Activated CD4-positive, alpha-beta T cell treated with anti-CD3 and anti-CD28 coated beads for 36 hours (primary cell): ENCODE measurements at places on chromosomes 6 and 20. TPM values are rescaled to one million over a fixed set of nuclear protein-coding genes. Genes with fewer than 3 reads are reported as not detected.

GRCh38 chr20:50577175-50578018 is 67.2 kb downstream of the PTPN1 start:
- DNase-seq: no peak
- peaks cover 75% of the 10 kb centered on the region for H3K36me3 ChIP-seq
- H3K4me1 ChIP-seq: peaks cover 31% of the 10 kb centered on the region
- no peaks in the 10 kb centered on the region for H3K27me3 ChIP-seq
- no peak overlapping the region for H3K4me3 ChIP-seq
- peak overlapping the region; percentile 49 for H3K27ac ChIP-seq

DNA sequence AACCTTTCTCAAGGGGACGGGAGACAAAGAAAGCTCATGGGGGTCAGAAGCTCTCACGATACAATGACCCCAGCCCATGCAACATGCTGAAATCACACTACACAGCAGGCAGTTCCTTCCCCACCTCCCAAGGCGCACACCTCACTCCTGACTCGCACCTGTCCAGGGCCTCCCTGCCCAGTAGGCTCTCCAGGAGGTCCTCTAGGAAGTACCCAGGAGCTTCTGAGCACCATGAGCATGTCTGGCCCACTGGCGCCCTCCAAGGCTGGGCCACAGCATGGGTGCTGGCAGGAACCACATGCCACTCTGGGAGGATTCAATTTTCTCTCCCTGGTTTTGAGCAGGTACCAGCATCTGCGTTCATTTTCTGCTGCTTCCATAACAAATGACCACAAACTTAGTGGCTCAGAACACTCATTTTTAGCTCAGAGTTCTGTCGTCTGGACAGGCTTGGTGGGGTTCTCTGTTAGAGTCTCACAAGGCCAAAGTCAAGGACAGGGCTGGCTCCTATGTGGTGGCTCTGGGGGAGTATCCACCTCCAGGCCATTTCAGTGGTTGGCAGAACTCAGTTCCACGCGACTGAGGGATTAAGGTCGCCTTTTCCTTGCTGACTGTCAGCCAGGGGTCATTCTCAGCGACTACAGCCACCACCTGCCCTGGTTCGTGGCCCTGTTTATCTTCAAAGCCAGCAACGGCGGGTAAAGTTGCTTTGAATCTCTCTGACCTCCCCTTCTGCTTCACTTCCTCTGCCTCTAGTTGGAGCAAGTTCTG is 32.7 kb downstream of the ACSS1 start:
- H3K4me1 ChIP-seq: peaks cover 4% of the 10 kb centered on the region
- H3K36me3 ChIP-seq: peaks cover 3% of the 10 kb centered on the region
- DNase-seq: no peak
- H3K4me3 ChIP-seq: no peak overlapping the region
- H3K27me3 ChIP-seq: no peaks in the 10 kb centered on the region

DNA sequence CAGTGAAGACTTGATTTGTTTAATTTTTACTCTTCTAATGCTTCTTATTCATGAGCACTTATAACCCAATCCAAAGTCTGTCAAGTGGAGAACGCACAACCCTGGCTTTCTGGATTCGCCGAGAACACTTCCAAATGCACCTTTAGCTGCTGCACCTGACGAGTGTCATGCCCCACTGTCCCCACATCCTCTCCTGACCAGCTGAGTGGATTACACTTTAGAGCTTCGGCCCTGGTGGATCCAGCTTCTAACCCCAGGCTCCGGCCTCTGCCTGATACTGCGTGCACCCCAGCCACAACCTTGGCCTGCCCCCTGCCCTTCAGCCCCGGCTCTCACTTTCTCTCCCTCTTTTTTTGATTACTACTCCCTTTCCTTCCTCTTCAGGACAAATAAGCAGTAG is 258.8 kb downstream of the TMEM242 start:
- DNase-seq: no peak
- no peaks in the 10 kb centered on the region for H3K27me3 ChIP-seq
- peaks cover 3% of the 10 kb centered on the region for H3K36me3 ChIP-seq
- no peak overlapping the region for H3K4me3 ChIP-seq
- H3K4me1 ChIP-seq: peaks cover 59% of the 10 kb centered on the region

DNA sequence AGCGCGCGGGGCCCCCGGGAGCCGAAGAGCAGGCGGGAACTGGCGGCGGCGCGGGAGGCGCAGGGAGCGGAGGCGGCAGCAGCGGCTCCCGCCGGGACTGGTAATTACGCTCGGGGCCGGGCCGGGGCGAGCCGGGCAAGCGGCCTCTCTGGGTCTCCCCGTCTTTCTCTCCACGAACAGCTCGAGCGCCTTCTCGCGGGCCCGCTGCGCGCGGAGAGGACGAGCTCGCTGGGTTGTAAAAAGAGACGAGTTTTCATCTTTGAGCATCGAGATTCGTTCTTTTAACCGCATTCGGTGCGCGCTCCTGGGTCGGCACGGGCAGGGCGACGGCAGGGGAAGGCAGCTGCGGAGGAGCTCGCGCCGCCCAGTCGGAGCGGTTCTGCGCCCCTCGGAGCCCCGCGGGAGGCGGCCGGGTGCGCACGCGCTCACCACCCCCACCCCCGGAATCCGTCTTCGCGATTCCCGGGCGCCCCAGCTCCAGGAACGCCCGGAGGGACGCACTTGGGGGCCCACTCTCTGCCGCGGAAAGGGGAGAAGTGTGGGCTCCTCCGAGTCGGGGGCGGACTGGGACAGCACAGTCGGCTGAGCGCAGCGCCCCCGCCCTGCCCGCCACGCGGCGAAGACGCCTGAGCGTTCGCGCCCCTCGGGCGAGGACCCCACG is 38.0 kb downstream of the YTHDF1 start:
- H3K4me1 ChIP-seq: peaks cover 12% of the 10 kb centered on the region
- peaks cover 31% of the 10 kb centered on the region for H3K27me3 ChIP-seq
- no peak overlapping the region for H3K4me3 ChIP-seq
- H3K27ac ChIP-seq: no peak overlapping the region
- peak; percentile 26 for DNase-seq

DNA sequence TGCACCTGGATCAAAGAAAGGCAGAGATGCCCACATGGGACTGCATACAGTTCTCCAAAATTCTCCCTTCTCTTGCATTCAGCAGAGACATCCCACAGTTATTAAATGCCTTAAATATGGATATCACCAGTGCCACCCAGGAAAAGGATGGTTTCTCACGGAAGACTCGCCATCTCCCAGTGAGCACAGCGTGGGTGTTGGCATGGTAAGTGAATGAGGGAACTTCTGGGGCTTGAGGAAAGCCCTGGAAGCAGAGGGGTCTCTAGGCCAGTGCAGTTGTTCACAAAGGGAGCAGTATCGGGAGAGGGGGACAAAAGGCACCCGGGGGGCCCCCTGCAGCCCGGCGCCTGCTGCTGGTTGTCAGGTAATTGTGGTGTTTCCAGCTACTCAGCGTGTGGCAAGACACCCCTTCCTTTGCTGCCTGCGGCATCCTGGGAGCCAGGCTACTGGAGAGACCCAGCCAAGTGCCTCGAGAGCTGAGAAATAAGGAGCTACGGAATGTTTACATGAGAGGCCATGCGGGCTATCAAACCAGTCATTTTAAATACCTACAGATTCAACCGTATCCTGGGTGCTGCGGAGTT is 125.4 kb downstream of the PXDC1 start:
- peaks cover 22% of the 10 kb centered on the region for H3K27me3 ChIP-seq
- no peak overlapping the region for H3K4me3 ChIP-seq
- peaks cover 9% of the 10 kb centered on the region for H3K4me1 ChIP-seq
- no peak for DNase-seq
- no peak overlapping the region for H3K27ac ChIP-seq

- no peak overlapping the region for H3K27ac ChIP-seq
- peaks cover 3% of the 10 kb centered on the region for H3K27me3 ChIP-seq
- no peaks in the 10 kb centered on the region for H3K36me3 ChIP-seq
- no peak overlapping the region for H3K4me3 ChIP-seq
- H3K4me1 ChIP-seq: peaks cover 4% of the 10 kb centered on the region
Measured at GRCh38 chr20:59084041-59084850, 41.7 kb upstream of the PRELID3B start.

GRCh38 chr20:10739566-10739965 is 65.8 kb upstream of the JAG1 start:
- H3K4me3 ChIP-seq: no peak overlapping the region
- H3K27ac ChIP-seq: no peak overlapping the region
- DNase-seq: no peak
- H3K4me1 ChIP-seq: no peaks in the 10 kb centered on the region

GRCh38 chr6:30163090-30163917 is at the start of gene TRIM15:
TRIM15 (plus strand) TSS chr6:30163546; CDS start chr6:30163685, 139 bp downstream.
- peaks cover 33% of the 10 kb centered on the region for H3K4me1 ChIP-seq
- peaks cover 11% of the 10 kb centered on the region for H3K27me3 ChIP-seq
- DNase-seq: peak; percentile 80
- peak within 1 kb of the TSS; percentile 52 for H3K27ac ChIP-seq

DNA sequence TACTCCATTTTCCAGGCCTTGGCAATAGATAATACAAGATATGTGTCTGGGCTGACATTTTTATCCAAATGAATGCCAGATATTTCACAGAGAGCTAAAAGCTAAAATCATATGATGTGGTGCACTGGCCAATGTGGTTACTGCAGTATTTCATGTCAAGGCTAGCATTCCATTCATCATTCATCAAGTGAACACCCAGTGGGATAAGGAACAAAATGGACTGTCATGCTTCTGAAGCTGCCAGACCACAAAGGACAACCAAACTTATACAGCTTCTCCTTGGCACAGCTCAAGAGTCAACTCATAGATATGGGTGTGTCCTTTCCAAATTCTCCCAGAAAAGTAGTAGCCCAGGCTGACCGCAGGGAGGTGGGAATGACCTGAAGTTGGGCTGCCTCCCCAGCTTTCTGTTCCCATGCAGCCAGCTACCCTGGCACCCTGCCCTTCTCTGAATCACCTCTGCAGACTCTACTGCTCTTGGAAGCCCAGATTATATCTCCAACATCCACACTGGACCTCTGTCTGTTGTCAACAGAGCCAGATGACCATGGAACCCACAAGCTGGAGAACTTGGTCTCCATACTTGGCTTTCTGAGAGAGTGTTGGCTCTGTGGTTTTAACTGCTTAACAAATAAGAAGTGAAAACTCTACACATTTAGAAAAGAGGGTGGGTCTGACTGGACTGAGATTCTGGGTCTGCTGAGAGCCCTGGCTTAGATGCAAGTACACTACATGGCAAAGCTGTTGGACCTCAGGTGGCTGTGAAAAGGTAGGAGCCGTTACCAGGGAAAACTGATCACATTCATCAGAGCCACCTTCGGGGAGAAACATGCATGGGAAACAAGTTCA is 122.8 kb downstream of the ALDH8A1 start:
- H3K27ac ChIP-seq: no peak overlapping the region
- no peaks in the 10 kb centered on the region for H3K36me3 ChIP-seq
- H3K4me3 ChIP-seq: no peak overlapping the region
- H3K4me1 ChIP-seq: peaks cover 4% of the 10 kb centered on the region
- peaks cover 2% of the 10 kb centered on the region for H3K27me3 ChIP-seq

DNA sequence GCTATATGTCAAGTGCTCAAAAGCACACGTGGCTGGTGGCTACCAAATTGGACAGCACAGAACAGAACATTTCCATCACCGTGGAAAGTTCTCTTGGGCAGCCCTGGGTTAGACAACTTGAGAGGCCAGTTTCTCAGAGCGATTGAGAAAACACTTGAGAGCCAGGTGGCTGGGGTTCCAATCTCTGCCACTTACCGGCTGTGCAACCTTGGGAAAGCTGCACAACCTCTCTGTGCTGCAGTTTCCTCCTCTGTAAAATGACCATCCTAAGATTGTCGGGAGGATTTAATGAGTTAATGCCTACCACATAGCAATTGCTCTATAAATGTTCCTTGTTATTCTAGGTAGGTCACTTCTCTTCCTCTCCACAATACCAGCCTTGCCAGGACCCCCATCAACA is 25.1 kb upstream of the NFATC2 start:
- peaks cover 10% of the 10 kb centered on the region for H3K4me1 ChIP-seq
- no peak overlapping the region for H3K4me3 ChIP-seq
- no peak overlapping the region for H3K27ac ChIP-seq
- peaks cover 26% of the 10 kb centered on the region for H3K27me3 ChIP-seq

GRCh38 chr6:150297327-150298029 is 71.3 kb upstream of the IYD start:
- H3K27ac ChIP-seq: no peak overlapping the region
- peak; percentile 17 for DNase-seq
- H3K4me3 ChIP-seq: no peak overlapping the region
- H3K4me1 ChIP-seq: peaks cover 10% of the 10 kb centered on the region
- H3K36me3 ChIP-seq: no peaks in the 10 kb centered on the region

- no peak for DNase-seq
- H3K4me1 ChIP-seq: peaks cover 15% of the 10 kb centered on the region
- no peak overlapping the region for H3K4me3 ChIP-seq
Measured at GRCh38 chr20:46341074-46342009, 33.0 kb upstream of the CDH22 start.

DNA sequence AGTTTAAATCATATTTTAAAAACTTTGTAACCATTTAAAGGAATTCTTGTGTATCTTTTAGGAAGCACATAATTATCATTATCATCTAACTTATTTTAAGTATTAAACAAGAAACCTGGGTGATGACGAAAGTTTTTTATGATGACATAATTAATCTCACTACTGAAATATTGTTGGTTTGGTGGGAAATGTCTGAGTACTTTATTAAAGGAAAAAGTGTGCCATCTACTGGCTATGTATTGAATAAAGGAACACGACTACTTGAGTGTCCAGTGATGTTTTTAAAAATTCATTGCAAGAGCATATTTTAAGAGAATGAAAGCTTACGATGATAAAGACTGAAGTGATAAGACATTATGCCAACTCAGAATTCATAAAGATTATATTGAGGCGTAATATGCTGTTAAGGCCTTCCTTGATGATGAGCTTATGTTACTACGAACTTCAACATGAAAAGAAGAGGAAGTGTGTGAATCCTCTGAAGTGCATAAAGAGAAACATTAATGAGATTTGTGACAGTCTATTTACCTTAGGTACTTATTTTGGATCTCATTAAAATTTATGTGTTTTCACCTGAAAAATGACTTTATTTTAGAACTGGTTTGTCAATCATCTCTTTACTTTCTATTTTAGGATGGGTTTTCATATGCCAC is 12.0 kb upstream of the TRMT11 start:
- DNase-seq: no peak
- peak overlapping the region; percentile 43 for H3K27ac ChIP-seq
- H3K27me3 ChIP-seq: no peaks in the 10 kb centered on the region
- H3K36me3 ChIP-seq: peaks cover 5% of the 10 kb centered on the region
- no peak overlapping the region for H3K4me3 ChIP-seq

DNA sequence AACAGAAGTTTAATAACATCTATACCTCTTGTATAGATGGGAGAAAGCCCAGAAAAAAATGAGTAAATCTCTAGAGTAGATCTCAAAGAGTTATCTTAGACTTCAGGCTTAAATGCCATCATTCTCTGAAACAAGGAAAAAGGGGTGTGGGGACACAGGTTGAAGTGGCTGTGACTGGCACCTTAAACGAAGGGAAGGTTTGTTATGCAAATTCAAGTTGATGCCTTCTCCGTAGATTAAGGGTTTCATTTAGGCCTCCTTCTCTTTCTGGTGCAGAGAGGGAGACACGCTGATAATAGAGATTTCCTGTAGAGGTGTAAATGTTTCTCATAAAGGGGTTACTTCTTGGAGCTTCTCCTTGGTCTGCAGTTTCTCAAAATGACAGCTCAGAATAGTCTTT is 252.1 kb downstream of the CD83 start:
- no peak for DNase-seq
- H3K27me3 ChIP-seq: no peaks in the 10 kb centered on the region
- no peak overlapping the region for H3K4me3 ChIP-seq
- no peaks in the 10 kb centered on the region for H3K36me3 ChIP-seq

GRCh38 chr20:42706759-42707158 is 482.9 kb downstream of the PTPRT start:
- no peaks in the 10 kb centered on the region for H3K36me3 ChIP-seq
- no peaks in the 10 kb centered on the region for H3K4me1 ChIP-seq
- H3K4me3 ChIP-seq: no peak overlapping the region
- no peak for DNase-seq
- no peaks in the 10 kb centered on the region for H3K27me3 ChIP-seq
- H3K27ac ChIP-seq: no peak overlapping the region

The CSTF1 gene
- total RNA-seq: 84.2 TPM

The WDR27 gene
- 36.2 TPM for total RNA-seq

The SLC12A5 gene
- 0.49 TPM for total RNA-seq

The F13A1 gene
- total RNA-seq: not detected

The C6orf58 gene
- not detected for total RNA-seq

The ESF1 gene
- total RNA-seq: 22.0 TPM

The DEFB126 gene
- not detected for total RNA-seq

The IRF4 gene
- total RNA-seq: 601 TPM
